ENCODE measurements at places on chromosomes 5 and 9. TPM values are rescaled to one million over a fixed set of nuclear protein-coding genes. Genes with fewer than 3 reads are reported as not detected.

DNA sequence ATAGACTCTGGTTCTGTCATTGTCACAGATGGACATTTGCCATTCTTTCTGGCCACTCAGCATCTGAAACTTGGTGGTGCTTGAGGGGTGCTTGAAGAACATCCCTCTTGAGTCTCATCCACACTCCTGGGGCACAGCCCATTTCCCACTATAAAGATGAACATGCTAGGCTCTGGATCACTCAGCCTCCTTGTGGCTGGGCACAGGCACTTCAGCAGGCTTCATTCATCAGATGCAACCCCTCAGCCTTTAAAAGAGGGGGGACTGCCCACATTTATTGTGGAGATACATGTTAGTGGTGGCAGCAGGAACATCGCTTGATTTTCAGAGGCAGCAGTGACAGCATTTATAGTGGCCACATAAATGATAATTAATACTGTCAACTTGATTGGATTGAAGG, 124.7 kb upstream of the NIPBL start:
- no peak for DNase-seq

GRCh38 chr5:140186267-140186671, 11.3 kb downstream of the CYSTM1 start:
- no peak for DNase-seq

DNA sequence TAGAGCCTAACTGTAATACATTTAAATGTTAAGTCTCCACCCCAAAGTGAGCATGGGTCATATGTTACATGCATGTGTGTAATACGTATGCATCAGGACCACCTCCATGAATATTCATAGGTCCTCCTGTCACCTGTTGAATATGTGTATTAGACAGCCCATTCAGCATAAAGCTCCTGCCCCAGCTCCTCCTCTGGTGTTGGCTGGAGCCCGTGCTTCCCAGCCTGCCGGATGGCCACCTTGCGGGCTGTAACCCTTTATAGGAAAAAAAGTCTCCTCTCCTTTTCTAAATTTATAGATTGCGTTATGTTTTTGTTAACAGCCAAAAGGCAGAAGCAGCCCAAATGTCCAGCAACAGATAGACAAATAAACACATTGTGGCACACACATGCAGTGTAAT, 299.5 kb downstream of the MED10 start:
- DNase-seq: no peak

- DNase-seq: no peak
Measured at GRCh38 chr9:89225587-89225986, 47.0 kb upstream of the SHC3 start.

GRCh38 chr9:105258225-105258737, 13.8 kb downstream of the SLC44A1 start:
- DNase-seq: no peak

- DNase-seq: no peak
Measured at GRCh38 chr9:101176384-101176783, 147.9 kb downstream of the PLPPR1 start.

DNA sequence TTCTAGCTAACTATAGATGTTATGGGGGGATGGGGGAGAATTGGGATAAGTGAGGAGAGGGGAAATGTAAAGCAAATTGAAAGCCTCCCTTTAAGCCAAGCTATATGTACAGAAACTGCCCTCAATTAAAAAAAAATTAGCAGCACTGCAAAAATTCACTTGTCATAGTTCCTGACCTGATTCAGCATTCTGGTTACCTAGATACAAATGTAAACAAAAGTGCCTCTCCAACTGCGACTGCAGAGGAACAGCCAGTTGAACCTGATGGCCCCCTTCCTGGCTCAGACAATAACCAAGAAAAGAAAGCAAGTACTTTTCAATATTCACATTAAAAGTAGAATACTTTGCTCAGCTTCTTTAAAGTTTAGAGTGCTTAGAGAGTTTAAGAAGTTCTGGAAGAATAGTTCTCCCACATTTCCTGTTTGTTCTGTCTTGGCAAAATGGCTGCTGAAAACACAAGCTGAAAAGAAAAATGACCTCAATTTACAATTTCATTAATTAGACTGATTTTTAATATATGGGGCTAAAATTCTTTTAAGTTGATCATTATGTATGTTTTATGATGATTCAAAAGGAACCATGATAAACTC, 1.5 kb downstream of the FAM81B start:
- peak; percentile 17 for DNase-seq

DNA sequence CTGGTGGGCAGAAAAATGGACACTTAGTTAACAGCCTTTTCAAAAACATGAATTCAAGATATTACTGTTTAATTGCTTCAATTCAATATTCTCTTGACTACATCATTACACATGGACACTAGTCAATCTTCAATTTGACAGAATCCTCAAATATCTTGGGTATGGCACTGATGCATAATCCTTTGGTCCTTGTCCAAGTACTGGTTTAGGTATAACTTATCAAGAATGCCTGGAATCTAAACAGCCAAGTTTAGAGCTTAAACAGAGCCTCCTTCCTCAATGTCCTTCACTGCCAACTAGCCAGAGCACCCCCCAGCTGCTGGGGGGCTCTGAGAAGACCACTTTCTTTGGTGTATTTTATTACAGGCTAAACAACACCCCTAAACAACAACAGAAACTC, 61.6 kb upstream of the ERCC6L2 start:
- no peak for DNase-seq

GRCh38 chr5:91383956-91384300, 811 bp upstream of the ARRDC3 start:
- DNase-seq: no peak

DNA sequence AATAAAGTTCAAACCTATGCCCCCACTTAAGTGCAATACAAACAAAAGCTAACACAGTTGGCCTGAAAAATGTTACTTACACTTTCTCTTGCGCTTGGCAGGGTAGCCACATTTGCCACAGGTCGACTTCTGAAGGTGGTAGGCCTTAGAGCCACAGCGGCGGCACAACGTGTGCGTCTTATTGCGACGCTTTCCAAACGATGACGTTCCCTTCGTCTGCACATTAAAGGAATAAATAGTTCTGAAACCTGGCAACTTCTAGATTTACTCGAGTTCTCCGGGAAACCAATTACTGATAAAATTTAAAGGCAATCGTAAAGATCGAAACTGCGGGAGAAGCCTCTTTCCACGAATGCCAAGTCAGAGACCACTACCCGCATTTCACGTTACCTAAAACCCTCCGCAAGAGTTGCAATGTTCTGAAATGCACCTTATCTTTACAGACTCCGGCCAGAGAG, 602 bp downstream of the RPL37 start:
- peak; percentile 26 for DNase-seq

The PCDHB5 gene
- 9.0 TPM for polyA plus RNA-seq

The GMCL2 gene
- 0.08 TPM for polyA plus RNA-seq

The PALM2AKAP2 gene
- 12.2 TPM for polyA plus RNA-seq

The NPR3 gene
- 20.0 TPM for polyA plus RNA-seq

The PCDHB14 gene
- 10.6 TPM for polyA plus RNA-seq

The FOXD4L5 gene
- 0.24 TPM for polyA plus RNA-seq

The PCA3 gene
- 2.5 TPM for polyA plus RNA-seq

Data from renal cortex interstitium (tissue), 15 donors.